SW480 (cell line): ENCODE measurements at places on chromosomes 4 and X.

DNA sequence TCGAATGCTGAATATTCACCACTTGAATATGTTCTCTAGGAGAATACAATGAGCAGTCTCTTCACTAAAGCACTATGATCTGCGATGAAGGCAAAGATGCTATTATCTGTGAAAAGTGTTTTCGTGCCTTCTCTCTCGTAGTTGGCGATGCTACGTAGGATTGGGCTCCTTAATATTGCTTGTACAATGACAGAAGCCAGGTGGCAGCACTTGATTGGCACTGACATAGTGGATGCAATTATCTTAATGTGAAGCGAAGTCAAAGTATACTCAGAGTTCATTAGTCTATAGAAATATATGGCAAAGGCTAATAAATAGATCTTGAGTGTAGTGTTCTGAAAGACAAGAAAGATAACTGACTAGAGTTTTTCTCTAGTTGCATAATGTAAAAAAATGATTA is 1135.7 kb upstream of the AGA start:
- DNase-seq = peak; percentile 0

DNA sequence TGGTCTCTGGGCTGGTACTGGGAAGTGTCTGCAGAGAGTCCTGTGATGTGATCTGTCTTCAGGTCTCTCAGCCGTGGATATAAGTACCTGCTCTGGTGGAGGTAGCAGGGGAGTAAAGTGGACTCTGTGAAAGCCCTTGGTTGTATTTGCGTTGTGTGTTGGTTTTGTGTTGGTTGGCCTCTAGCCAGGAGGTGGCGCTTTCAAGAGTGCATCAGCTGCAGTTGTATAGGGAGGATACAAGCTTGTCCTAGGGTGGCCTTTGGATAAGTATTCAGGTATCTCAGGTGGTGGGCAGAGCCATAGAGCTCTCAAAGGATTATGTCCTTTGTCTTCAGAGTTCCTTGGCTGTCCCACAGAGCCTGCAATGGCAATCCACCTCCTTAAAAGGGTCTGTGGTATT is 111.6 kb downstream of the MAGEB17 start:
- peak; percentile 2 for DNase-seq

- no peak for DNase-seq
These were observed 15.1 kb upstream of the TNIP2 start for GRCh38 chr4:2771264-2771663.

DNA sequence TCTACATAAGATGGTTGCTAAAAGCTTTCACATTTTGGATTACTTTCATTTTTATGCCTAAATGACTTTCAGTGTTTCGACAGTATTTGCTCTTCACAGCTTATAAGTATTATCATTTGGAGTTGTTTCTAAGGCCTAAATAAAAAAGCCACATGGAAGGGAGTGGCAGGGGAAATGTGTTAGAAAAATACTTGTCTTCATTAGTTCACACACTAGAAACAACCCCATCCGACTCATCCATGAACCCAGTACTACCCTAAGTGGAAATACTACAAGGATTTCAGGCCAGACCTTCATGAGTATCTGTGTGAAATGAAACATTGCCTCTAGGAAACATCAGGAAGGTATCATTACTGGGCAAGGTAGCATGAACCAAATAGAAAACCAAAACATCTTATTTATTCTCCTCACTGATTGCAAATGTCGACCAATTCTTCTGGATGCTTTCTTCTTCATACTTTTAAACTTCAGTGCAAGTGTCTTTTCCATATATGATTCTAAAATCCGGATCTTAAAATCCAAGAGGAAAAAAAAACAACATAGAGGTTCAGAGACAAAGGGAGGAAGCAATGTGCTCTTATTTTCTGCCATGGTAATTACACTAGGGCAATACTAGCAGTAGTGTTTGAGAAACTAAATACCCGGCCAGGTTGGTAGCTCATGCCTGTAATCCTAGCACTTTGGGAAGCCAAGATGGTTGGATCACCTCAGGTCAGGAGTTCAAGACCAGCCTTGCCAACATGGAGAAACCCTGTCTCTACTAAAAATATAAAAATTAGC is 349.4 kb downstream of the ARHGAP24 start:
- no peak for DNase-seq

GRCh38 chrX:84240848-84241565 is 53.0 kb upstream of the RPS6KA6 start:
- DNase-seq = no peak

GRCh38 chr4:101018836-101019235 is 328.5 kb downstream of the PPP3CA start:
- DNase-seq = no peak

DNA sequence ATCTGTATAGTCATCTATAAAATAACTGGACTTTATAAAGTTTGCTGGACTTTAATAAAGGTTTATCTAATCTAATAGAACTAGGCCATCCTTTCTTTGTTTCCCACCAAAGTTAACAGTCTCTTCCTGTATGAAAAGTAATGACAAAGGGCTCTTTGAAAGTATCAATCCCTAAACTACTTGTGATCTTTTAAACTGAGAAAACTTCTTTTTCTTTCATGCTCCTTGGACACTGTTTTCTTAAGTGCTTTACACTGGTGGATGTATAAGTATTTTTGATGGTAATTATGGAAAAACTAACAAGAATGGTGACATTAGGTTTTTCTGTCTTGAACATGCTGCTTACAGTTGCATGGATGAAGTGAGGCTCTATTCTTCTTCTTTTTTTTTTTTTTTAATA is 2.4 kb upstream of the ZFX start:
- no peak for DNase-seq

- peak; percentile 54 for DNase-seq
These were observed 164.9 kb downstream of the DHX15 start for GRCh38 chr4:24419181-24420034.
